AG04450 (cell line): ENCODE measurements at places on chromosomes 1 and 21.

DNA sequence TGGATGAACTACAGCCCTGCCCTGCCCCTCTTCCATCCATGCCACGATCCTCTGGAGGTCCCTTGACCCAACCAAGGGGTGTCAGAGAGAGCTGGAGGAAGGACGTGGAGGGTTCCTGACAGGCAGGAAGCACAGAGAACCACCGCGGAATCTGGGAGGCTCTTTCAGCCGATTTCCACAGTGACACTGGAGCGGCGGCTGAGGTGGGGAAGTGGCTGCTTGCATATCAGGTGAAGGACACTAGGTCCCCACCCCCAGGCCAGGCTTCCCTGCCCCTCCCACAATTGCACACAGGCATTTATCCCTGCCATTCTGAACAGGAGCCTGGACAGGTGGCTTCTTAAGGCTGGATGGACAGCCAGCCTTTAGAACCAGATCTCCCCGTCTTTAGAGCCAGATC, 17.5 kb downstream of the LRRC71 start:
- DNase-seq: no peak

DNA sequence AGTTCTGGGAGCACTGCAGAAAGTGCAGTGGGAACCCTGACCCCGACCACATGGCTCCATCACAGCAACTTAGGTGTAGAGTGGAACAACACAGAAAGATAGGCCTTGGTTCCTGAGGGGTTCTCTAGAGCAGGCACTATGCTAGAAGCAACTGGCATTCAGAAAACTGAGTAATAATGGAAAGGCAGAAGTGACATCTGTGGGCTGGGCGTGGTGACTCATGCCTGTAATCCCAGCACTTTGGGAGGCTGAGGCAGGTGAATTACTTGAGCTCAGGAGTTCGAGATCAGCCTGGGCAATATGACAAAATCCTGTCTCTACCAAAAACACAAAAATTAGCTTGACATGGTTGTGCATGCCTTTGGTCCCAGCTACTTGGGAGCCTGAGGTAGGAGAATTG, 5.3 kb downstream of the MRPS15 start:
- no peak for DNase-seq

DNA sequence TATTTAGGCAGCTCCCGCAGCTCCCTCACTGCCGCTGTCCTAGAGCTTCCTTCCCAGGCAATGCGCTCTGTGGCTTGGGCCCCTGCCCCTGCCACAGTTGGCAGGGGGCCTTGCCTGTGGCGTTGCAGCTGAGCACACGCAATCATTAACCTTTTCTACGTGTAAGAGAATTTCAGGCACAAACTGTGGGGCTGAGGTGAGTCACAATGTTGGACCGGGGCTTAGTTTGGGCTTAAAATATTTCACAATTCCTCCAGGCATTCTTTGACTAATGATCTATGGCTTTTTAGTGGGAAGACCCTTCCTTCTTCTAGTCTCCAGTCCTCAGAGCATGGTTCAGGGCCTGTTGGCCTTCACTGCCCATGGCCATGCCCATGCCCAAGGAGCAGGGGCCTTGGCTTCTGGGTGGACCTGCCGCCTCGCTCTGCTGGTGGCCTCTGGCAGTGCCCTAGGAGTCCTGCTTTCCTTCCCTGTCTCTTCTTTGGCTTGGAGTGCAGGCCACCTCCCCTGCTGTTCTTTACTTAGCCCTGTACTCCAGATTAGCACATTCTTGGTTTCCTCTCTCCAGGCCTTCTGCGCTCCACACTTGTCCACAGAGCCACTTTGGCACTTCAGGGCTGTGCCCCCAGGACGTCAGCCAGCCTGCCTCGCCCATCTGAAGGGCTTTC, 39.2 kb downstream of the MAPKAPK2 start:
- no peak for DNase-seq

GRCh38 chr1:8682573-8682972, 134.9 kb downstream of the RERE start:
- DNase-seq: no peak
